GM12891 (cell line): ENCODE measurements at places on chromosomes 12 and 14.

GRCh38 chr12:113051759-113052158, 4.8 kb upstream of the DTX1 start:
- no peak for DNase-seq

DNA sequence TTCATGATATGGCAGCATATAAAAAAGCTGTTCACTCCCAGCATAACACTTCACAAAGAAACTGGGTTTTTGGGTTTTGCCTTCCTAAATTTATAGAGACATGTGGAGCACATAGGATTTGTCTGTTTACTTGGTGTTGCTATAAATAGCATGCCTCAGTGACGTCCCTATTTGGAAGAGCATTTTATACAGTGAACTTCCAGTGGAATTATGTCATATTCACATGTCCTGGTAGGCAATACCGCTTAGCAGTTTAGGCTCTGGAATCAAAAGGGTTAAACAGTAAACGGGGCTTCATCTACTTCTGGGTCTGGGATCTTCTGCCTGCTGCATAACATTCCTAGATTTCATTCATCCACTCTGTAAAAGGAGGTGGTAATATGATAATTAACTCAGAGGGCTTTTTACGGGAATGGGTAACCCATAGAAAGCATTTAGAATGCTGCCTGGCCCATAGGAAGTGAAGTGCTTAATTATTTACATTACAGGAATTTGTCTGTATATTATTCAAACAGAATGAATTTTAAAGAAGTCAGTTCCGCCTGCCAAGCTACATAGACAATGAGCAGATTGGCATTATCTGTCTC, 396.1 kb downstream of the TMTC2 start:
- DNase-seq: no peak

- DNase-seq: no peak
Measured at GRCh38 chr12:111556676-111557075, 42.4 kb downstream of the ATXN2 start.

DNA sequence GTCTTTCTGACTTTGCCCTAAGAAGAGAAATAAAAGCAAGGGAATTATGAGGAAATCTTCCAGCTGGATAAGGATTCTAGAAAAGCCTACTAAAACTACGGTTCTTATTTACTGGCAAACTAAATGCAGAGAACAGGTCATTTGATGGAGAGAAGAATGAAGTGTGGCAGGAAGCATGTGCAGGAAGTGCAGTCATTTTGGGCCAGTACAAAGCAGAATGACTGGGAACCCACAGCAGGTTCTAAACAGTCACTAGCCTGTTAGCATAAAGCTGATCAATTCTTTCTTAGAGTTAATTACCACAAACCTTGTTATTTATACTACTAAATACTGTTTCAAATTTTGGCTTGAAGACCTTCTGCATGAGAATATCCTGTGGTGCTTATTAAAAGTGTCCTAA, 36.7 kb downstream of the CFAP54 start:
- no peak for DNase-seq

GRCh38 chr12:21879312-21879711, 61.9 kb downstream of the ABCC9 start:
- DNase-seq: no peak
